ENCODE measurements at places on chromosomes 2 and 18.

- no peak for DNase-seq
Measured at GRCh38 chr2:12317814-12318426, 398.8 kb upstream of the TRIB2 start.

- DNase-seq: no peak
Measured at GRCh38 chr2:136207030-136207623, 89.2 kb upstream of the CXCR4 start.

- no peak for DNase-seq
Measured at GRCh38 chr2:172962824-172963223, 112.8 kb upstream of the MAP3K20 start.

GRCh38 chr2:48043746-48044145, 137.4 kb upstream of the FBXO11 start:
- no peak for DNase-seq

DNA sequence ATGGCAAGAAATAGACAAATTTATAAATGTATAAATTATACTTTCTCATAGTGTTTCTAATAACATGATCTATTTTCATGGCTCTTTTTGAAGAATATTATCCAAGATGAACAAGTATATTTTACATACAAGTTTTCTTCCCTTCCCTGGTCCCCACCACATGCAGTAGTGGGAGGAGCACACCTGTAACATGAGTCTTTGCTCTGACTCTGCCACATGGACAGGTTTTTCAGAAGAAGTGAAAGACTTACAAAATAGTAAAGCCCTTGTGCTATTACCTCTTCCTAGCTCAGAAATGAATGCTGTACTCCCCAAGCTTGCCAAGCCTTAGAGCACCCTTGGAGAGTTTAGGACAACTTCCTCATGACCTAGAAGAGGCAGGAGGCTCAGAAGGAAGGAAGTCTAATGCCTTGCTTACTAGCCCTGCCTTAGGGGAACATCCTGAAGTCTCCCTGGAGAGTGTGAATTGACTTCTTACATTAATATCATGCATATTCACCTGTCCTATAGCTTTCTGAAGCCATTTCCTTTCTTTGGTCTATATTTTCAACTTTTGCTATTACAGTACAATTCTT, 18.4 kb downstream of the MXD1 start:
- no peak for DNase-seq

DNA sequence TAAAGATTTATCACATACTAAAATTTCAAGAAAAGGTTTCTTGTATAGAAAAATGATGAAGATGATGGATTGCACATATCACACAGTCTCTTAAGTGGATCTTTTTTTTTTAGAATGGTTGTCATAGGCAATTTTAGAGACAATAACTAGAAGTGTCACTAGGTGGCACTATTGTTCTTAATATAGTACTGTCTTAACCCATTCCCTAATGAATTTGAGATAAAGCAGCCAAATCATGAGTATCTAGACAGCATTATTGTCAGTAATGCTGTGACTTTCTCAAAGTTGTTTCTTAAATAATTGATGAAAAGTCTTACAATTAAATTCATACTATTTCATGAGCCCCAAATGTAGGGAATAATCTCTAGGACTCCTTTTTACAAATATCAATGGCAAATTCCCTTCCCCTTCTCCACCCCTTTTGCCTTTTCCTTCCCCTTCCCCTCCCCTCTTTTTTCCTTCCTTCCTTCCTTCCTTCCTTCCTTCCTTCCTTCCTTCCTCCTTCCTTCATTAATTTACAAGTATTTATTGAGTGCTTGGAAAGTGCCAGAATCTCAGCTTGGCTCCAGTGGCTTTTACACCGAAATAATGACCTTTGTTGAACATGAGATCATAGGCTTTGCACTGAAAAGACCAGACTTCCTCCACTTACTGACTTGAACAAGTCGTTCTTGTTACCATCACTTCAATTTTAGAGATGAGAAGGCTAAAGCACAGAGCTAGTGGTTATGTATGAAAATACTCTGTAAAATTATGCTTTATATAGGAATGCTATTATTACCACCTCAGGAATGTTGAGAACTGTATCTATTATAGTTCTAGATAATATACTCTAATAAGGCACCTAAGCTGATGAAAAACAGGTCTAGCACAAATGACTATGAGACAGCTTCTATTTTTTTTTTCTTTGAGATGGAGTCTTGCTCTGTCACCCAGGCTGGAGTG, 19.8 kb downstream of the MYL12B start:
- DNase-seq: peak; percentile 85

DNA sequence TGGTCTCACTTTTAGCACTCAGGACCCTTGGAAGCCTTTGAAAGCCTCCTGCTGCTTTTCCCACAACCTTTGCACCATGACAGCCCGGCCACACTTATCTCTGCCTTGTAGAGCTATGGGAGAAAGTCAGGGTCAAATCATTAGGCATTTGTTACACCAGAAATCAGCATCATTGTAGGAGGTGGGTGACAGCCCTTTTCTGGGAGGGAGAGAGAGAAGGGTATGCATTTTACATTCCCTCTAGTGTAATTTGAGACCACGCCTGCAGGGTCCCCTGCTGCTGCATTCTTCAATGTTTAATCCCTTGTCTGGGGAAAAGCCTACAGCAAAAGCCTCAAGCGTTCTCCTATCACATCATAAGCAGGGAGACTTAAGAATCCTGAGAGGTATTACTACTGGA, 766.8 kb upstream of the FAM98A start:
- no peak for DNase-seq

- no peak for DNase-seq
Measured at GRCh38 chr2:127575185-127575765, 39.8 kb downstream of the MYO7B start.

All from muscle of arm (tissue), 14 donors.